ENCODE measurements at places on chromosomes 13 and 19. TPM values are rescaled to one million over a fixed set of nuclear protein-coding genes. Genes with fewer than 3 reads are reported as not detected.

GRCh38 chr13:109790942-109791605 lies 4.7 kb upstream of the IRS2 start:
- H3K4me1 ChIP-seq = no peaks in the 10 kb centered on the region
- peaks cover 9% of the 10 kb centered on the region for H3K27me3 ChIP-seq
- H3K27ac ChIP-seq = no peak overlapping the region
- peak; percentile 61 for DNase-seq
- H3K4me3 ChIP-seq = no peak overlapping the region

GRCh38 chr13:19606737-19607136 lies 26.7 kb upstream of the MPHOSPH8 start:
- H3K4me3 ChIP-seq = no peak overlapping the region
- H3K27me3 ChIP-seq = peaks cover 16% of the 10 kb centered on the region

GRCh38 chr19:7746903-7747884 lies at the start of gene CD209:
Gene CD209, minus strand, starts transcription at chr19:7747534. Its CDS starts 23 bp downstream, at chr19:7747511.
- DNase-seq = no peak
- H3K27me3 ChIP-seq = peaks cover 2% of the 10 kb centered on the region
- no peak within 1 kb of the TSS for H3K27ac ChIP-seq
- no peaks in the 10 kb centered on the region for H3K4me1 ChIP-seq
- H3K36me3 ChIP-seq = no peaks in the 10 kb centered on the region

Gene C1QTNF9B
- 0.38 TPM for total RNA-seq

DNA sequence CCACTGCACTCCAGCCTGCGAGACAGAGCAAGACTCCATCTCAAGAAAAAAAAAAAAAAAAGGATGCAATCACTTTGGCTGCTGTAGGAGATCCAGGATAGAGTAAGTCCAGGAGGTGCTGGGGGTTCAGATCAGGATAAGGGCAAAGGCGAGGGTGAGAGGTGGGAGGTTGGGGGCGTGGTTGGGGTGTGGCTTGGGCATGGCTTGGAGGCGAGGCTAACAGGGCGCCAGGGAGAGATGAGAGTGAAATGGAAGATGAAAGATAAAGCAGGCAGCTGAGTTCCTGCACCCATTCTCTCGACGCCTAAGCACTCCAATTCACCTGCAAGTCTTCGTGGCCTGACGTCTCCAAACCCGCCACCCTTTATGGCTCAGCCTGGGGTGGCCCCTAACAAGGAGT lies 25.0 kb upstream of the ZNRF4 start:
- no peaks in the 10 kb centered on the region for H3K27me3 ChIP-seq
- H3K4me3 ChIP-seq = no peak overlapping the region
- no peak for DNase-seq

Measured in thymus (tissue), 14 donors.